NCI-H187 treated with DMSO at 0.1 percent for 48 hours (cell line): ENCODE measurements at places on chromosomes 4 and X.

- no peak for DNase-seq
Observed at GRCh38 chr4:48546336-48546735, 56.3 kb downstream of the ZAR1 start.

DNA sequence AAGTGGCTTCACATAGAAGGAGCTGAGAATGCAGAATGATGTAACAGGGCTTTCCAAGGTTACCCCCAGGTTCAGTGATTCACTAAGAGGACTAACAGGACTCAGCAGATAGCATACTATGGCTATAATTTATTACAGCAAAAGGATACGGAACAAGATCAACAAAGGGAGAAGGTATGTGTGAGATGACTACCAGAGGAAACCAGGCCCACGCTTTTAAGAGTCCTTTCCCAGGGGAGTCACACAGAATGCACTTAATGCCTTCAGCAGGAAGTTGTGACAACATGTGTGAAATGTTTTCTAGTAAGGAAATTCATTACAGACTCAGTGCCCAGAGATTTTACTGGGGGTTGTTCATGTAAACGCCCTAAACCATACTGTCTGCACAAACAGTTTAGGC is 373.6 kb upstream of the MAGEB2 start:
- no peak for DNase-seq

GRCh38 chr4:124334119-124334518 is 378.4 kb downstream of the ANKRD50 start:
- DNase-seq = no peak

DNA sequence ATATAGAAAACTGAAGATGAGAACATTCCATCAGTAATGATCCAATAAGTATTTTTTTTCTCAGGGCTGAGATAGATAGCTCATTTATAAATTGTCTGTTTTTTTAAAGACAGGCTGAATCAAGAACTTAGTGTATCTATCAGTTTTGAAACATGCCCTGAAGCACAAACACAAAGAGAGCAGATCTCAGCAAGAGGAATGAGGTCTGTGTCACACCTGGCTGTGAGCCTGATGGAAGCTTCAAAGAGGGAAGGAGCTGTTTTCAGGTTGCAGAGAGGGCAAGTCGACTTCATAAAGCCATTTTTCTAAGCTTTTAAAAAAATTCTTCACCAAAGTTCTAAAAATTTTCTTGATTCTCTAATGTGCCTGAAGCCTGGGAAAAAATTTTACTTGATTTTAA is 434.9 kb downstream of the PDGFC start:
- DNase-seq = no peak

GRCh38 chr4:70759627-70760026 is 37.9 kb downstream of the RUFY3 start:
- no peak for DNase-seq

DNA sequence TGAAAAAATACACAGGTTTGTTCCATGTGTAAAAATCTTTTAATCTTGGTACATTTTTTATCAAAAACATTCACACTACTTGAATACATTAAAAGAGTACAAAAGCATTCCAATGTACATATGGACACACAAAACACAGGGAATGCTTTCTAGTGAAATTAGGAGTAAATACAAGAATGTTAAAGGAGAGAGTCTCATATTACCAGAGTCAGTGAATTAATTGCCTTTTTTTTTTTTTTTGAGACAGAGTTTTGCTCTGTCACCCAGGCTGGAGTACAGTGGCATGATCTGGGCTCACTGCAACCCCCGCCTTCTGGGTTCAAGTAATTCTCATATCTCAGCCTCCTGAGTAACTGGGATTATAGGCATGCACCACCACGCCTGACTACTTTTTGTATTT is 17.0 kb downstream of the XIAP start:
- DNase-seq = no peak

GRCh38 chr4:130026185-130026584 is 930.2 kb downstream of the C4orf33 start:
- DNase-seq = peak; percentile 63

DNA sequence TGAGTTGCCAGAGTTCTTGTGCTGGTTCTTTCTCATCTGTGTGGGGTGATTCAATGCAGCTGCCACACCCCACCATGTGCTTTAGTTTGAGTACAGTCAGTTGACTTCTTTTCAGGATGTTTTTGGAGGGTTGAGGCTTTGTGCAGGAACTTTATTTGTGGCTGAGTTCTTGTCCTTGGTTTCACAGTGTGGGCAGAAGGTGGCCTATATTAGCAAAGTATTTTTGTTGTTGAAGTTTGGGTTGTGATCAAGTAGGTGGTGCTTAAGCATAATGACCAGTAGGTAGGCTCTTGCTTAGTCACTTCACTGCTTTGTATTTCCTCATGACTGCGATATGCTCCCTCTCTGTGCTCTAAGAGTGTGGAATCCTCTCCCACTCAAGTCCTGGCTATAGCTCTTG is 80.3 kb downstream of the ARHGAP24 start:
- no peak for DNase-seq

- DNase-seq = no peak
Observed at GRCh38 chrX:16977771-16978170, 31.3 kb downstream of the REPS2 start.

- no peak for DNase-seq
Observed at GRCh38 chr4:170114636-170115035, 24.9 kb upstream of the AADAT start.
